Cerebellar nuclear complex (tissue), 1 donor: ENCODE measurements at places on chromosomes 4 and X.

GRCh38 chr4:77418333-77418732, 187.3 kb upstream of the CXCL13 start:
- DNase-seq: no peak

DNA sequence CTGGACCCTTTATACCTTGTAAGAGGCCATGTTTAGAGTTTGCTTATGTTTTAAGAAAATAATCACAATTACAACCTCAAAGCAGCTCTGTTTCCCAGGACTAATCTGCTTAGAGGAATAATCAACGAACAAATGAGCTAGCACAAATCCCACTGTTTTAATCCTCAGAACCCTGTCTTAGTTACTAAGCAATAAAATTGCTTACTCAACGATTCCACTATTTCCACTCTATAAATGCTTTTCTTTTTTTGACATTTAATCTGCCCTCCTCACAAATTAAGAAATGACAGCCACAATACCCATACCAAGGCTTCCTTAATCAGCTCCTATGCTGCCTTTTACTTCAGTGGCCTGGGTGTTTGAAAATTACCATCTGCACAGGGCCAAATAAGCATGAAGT, 48.8 kb downstream of the FAM120C start:
- DNase-seq: no peak

DNA sequence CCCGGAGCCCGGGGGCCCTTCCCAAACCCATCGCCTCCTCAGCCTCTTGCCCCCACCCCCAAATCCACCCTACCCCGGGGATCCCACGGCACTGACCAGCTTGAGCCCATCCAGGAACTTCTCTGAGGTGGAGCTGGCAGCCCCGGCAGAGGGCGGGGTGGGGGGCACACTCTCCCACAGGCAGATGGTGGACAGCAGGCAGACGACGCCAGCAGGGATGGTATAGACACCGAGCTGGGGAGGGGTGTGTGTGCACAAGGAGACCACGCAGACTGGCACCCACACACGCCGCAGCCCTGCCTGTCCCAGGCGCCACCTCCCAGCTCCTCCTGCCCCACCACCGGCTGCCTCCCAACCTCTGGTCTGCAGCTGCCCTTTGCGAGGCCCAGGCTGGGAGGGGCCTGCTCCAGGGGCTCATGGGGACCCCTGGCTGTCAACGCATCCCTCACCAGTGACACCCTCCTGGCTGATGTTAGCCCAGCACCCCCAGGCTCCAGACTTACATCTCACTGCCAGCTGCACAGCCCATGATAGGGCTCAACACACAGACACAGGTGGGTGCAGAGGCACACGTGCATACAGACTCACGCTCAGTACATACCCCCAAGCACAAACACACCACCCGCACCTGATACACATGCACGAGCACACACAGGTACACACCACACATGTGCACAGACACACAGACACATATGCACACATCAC, 4.2 kb downstream of the SLC49A3 start:
- no peak for DNase-seq

- no peak for DNase-seq
Measured at GRCh38 chr4:118351851-118352827, 664 bp downstream of the PRSS12 start.

GRCh38 chr4:17437396-17437795, 74.5 kb downstream of the QDPR start:
- DNase-seq: no peak

DNA sequence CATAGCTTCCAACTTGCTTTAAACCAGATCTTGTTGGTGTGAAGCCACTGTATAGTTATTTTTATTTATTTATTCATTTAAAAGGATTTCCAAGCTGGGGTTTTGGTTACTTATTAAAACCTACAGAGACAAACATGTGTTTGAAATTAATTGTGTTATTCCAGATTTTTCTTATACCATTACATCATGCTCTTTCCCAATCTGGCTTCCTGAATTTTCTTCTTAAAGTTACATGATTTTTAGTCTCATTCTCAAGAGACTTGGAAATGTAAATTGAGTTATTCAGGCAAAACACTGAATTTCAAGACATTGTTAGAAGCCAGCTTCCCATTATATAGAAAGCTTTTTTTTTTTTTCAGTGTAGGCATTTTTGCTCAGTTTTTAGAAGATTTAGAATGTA, 381.9 kb downstream of the IL1RAPL1 start:
- DNase-seq: no peak

- no peak for DNase-seq
Measured at GRCh38 chr4:108120789-108121188, 47.9 kb downstream of the LEF1 start.

DNA sequence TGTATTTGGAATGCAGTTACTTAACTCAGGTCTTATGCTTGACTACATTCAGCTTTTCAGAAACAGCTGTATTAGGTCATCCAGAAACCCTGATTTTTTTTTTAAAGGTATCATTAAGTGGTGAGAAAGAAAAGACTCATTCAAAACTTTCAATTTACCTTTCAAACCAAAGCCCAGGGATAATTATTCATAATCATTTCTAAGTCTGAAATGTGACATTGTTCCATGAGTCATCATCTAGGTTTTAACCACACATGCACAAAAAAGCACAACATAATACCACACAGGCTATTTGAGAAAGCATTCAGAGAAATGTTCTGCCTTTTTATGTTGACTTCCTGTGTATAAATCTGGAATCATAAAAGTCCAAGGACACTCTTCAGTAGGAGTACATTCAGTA, 288.2 kb downstream of the IL1RAPL2 start:
- DNase-seq: no peak

DNA sequence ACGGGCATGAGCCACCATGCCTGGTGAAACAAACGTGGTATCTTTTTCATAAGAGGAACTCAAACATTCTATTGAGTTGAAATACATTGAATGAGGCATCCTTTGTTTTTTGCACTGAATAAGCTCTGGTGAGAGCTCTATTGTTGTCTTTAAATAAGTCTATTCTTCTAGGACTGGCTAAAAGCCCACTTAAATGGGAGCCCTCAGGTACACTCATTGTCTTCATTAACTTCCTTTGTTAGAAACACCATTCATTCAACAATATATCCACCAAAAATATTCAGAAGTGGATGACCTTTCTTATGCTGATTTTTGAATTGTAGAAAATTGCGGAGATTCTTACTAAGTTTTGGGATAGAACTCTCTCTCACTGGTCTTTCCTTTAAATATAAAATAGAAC, 568.0 kb downstream of the IL1RAPL1 start:
- no peak for DNase-seq

DNA sequence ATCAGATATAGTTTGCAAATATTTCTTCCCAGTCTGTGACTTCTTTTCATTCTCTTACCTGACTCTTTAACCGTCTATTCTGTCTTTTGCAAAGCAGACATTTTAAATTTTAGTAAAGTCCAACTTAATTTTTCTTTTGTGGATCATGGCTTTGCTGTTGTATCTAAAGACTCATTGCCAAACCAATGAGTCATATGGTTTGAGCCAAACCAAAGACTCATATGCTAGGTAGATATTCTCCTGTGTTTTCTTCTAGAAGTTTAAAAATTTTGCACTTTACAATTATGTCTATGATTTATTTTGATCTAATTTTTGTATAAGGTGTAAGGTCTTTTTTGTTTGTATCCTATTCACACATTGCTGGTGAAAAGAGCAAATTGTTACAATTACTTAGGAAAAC, 446.8 kb downstream of the ANKRD50 start:
- DNase-seq: no peak

DNA sequence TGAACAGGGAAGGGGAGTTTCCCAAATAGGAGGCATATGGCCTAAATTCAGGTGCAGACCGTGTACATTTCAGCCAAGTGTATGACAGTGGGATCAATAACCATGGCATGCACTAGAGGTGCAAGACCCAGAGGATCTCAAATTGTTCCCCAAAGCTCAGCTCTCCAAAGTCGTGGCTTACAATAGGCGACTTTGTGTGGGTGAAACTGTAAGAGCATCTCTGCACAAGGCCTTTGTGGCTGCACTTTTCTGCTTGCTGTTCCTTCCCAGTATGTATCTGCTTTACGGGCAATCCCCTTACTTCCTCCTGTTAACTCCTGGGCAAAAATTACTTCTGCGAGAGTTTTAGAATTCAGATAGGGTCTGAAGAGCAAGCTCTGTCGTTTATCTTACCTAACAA, 518.3 kb upstream of the ZFP42 start:
- no peak for DNase-seq

- no peak for DNase-seq
Measured at GRCh38 chr4:22634541-22635181, 58.1 kb upstream of the GBA3 start.

DNA sequence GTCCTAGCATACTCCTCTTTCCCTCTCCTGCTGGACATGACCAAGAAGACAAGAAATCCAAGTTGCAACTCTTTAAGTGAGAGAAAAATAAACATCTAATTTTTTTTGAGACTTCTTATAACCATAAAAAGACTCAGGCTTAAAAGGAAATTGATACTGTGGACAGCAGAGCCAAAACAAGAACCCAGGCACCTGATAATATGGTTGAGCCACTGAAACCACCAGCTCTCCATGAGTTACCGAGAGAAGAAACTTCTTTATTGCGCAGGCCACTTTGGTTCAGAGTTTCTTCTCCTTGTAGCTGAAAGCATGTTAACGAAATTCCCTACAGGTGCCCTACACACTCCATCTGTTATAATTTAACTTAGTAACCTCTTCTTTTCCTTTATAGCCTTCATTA, 11.3 kb upstream of the SPCS3 start:
- DNase-seq: no peak

DNA sequence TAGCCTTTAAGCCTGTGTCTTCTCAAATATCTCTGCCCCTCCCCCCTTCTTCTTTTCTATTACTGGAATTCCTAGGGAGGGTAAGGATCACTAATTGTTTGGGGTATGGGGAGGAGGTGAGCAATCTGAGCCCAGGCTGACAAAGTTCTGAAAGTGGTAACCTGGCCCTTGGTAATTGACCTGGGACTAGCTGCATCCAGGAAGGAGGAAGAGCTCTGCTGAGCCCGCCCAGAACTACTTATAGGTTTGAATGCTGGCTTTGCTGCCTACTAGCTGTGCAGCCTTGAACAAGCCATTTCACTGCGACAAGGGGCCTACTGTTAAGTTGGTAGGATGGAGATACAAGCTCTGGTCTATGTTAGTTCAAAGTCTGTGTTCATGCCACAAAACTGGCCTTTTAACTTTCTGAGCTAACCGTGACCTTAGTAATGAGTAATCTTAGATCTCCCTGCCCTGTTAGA, 37.8 kb downstream of the DGKK start:
- DNase-seq: no peak

DNA sequence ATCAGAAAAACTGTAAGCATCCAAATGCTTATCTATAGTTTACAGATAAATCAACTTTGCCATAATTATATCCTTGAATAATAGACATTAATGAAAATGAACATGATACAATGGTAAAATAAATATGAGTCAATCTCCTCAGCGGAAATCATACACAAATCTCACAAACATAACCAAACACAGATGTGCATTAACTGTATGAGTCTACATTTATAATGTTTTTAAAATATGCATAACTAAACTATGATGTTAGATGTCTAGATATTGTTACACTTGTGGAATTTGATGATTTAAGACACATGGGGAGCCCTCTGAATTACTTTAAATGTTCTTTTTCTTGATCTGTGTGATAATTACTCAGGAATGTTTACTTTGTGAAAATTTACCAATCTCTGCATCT, 951.2 kb downstream of the TECRL start:
- no peak for DNase-seq

- DNase-seq: no peak
Measured at GRCh38 chr4:75800972-75801371, 76.6 kb downstream of the USO1 start.

DNA sequence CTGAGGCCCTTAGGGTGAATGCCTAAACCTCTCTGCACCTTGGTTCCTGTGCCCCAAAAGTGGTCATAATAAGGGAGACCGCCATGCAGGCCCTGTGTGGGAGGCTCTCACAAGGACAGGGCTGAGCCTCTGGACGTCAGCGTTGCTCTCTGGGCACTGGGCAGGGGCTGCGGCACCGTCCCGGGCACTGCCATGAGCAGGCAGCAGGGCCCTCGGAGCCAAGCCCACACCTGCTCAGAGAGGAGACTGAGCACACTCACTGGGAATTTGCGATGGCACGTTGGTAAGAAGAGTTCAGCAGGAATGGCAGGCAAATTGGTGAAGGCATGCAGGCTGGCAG, 123.4 kb downstream of the HMX1 start:
- DNase-seq: no peak
